ENCODE measurements at places on chromosomes 12 and 14. TPM values are rescaled to one million over a fixed set of nuclear protein-coding genes. Genes with fewer than 3 reads are reported as not detected.

DNA sequence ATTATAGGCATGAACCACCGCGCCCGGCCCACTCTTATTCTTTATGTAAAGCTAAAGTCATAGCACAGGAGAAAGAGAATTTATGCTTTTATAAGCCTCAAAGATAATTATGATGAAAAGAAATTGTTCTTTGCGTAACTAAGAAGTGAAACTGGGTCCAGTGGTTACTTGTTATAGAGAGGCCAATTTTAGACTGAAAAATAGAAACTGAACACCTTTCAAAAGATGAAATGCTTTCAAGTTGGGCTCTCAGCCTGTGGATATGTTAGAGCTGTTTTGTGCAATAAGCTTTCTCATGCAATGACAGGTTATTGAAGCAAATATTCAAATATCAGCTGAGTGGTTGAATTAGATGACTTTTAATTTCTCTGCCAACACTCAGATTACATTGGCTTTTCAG lies 7.9 kb downstream of the TMEM253 start:
- no peak for DNase-seq

GRCh38 chr14:98408024-98408555 lies 863.9 kb downstream of the BCL11B start:
- no peak for DNase-seq

- DNase-seq, result no peak
Measured at GRCh38 chr12:54424224-54424623, 5.2 kb upstream of the ITGA5 start.

- no peak for DNase-seq
Measured at GRCh38 chr14:104274806-104275205, 136.4 kb downstream of the KIF26A start.

DNA sequence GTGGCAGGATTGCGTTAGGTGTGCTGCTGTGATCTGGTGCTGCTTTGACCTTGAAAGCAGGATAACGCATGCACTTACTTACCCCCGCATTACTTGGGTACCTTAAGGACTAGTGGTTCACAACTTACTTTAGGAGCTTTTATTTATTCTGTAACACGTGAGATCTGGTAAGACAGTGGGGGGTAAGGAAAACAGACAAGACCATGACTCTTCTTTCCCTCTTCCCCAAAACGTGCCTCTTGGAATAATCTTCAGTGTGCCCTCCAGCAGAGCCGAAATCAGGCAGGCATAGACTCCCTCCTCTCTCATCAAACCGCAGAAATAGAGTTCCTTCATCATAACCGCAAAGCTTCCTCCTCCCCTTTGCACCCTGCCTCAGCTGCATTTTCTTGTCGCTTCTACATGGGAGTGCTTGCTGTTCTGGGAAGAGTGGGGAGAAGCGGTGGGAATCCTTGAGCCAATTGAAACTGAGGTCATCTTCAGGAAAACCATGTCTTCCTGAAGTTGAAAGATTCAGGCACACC lies 43.4 kb downstream of the RAD52 start:
- no peak for DNase-seq

GRCh38 chr12:130800312-130800711 lies 38.7 kb downstream of the STX2 start:
- no peak for DNase-seq

DNA sequence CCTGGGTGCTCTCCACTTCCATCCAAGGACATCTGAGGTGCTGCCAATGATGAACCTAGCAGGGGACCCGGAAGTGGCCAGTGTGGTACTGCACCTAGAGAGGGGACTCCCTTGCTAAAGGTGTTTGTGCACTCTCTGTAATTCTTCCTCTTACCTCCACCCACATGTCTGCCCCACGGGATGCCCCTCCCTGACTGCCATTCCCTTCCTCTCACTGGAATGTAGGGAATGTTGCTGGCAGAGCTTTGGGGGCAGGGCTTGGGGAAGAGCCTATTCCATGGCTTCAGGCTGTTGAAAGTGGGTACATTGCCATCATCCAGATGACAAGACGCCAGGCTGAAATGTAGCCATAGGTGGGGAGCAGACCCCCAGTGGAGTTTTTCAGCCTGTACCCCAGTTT lies 153.2 kb downstream of the SMOC1 start:
- DNase-seq, result no peak

DNA sequence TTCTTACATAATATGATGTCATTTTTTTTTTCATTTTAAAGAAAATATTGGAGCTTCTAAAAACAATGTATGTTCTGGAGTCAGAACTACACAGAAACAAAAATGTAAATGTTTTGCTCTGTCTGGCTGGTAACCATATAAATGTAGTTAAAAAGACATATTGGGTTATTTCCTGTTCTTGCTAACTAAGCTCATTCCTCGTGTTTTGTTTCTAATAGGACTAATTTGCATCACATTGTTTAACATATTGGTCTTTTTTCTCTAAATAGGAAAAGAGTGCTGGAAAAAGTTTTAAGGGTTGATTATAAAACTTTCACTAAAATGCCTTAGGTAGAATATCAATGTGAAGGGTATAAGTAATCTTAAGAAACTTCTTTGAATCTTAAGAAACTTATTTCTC lies 221.3 kb downstream of the SLC6A15 start:
- DNase-seq, result no peak

DNA sequence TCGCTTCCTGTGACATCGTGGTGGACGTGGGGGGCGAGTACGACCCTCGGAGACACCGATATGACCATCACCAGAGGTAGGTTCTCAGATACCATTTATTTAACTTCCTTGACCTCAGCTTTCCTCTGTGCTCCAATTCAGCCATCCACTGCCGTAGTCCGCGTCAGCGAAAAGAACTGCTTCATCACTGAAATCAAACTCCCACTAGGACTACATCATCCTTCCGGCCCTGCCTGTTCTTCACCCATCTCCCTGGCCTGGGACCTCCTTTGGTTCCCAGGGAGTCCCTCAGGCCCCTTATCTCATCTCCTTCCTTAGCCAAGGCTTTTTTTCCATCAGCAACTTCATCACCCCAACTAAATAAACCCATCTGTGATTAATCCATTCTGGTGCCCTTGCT lies 692 bp downstream of the MYG1 start:
- DNase-seq, result no peak

GRCh38 chr14:87522575-87522974 lies 470.4 kb downstream of the GALC start:
- no peak for DNase-seq

DNA sequence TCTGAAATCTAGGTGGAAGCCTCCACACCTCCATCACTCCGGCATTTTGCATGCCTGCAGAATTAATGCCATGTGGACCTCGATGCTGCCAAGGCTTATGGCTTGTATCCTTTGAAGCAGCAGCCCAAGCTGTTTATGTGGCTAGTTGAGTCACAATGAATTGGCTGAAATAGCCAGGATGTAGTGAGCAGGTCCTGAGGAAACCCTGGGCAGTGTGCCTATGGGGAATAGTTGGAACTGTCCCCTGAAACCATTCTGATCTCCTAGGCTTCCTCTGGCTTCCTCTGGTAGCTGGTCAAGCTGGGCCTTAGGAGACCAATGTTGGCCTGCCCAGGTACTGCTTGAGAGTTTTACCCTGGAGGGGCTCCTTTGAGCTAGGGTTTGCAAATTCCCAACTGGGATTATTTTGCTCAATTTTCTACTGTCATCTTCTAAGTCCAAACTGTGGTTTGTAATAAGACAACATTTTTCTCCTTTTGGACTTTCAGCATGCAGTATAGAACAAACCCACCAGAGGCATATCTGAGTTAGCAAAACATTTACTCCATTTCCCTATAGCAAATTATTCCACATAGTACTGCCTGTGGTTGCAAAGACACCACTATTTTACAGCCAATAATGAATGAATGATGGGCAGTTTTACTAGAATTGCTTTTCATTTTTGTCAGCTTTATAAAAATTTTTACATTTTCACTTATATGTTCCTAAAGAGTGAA lies 85.1 kb upstream of the AMIGO2 start:
- DNase-seq, result no peak

- DNase-seq, result no peak
Measured at GRCh38 chr12:69888901-69889300, 63.9 kb downstream of the MYRFL start.

- peak; percentile 73 for DNase-seq
Measured at GRCh38 chr14:64636208-64636979, 67.8 kb upstream of the PLEKHG3 start.

DNA sequence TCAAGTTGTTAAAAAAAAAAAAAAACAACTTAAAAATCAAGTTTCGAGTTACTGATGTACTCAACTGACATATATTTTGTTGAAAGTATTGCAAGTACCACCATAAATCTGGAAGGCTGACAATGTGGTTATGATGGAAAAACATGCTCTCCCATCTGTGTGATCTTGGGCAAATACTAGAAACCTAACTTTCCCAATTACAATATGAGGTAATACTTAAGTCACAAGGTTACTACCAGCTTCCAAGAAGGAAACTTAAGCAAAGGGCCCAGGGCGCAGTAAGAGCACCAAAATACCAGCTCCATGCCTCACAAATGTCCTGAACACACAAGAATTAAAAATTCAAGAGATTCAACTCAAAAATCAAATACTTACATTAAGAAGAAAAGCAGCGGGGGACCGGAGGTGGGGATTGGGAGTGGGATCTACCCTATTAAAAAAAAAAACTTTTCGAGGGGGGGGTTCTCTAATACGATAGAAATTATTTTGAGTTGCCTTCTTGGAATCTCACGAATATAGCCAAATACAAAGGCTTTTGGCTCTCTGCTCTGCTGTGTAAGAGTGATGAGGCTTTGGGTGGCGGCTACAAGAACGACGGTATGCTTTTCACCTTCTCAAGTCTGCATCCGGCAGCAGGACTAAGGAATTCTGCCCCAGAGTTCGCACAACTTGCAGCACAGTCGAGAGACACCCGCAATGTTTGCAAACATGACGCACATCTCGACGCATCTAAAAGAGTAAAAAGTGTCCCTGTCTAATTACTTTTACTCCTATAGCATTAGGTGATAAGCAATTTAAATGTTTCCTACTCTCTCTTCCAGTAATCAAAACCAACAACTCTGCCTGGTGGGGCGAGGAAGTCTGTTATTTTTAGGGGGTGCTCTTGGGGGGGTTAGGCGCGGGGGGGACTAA lies 1.1 kb downstream of the SAV1 start:
- DNase-seq, result peak; percentile 26

DNA sequence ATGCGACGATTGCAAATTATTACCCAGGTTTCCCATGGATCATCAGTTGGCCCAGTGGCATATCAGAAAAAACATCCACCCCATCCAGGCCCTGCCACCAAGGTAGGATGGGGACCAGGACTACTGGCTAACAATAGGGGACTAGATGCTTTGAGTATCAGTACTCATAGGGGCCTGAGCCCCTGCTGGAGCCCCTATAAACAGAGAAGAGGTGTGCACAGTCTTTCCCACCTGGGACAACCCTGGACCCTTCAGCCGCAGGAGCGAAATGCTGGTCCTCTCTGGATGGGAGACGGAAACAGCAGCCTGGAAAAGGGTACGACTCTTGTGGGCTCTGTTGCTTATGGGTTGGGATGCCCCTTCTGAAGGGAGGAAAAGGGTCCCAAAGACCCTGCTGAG lies 5.7 kb downstream of the DHH start:
- DNase-seq, result no peak

- DNase-seq, result no peak
Measured at GRCh38 chr12:121513464-121514183, 67.2 kb downstream of the KDM2B start.

DNA sequence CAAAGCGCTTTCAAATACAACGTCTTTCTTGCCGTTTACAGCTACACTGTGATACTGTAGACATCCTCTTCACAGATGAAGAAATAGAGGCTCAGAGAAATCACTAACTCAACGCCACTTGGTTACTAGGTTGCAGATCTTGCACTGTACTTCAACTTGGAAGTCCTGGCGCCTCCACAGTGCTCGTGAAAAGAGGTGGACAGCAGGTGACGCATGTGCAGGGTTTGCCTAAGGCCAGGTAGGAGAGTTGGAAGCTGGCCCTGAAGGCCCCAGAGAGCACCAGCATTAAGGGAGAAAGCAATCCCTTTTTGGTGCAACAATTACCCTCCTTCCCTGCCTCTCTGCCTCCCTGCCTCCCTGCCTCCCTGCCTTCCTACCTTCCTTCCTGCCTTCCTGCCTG lies 22.8 kb upstream of the TSPAN9 start:
- no peak for DNase-seq

GRCh38 chr12:101995684-101996083 lies 66.1 kb downstream of the WASHC3 start:
- DNase-seq, result no peak

- no peak for DNase-seq
Measured at GRCh38 chr14:89833120-89833532, 121.4 kb downstream of the EFCAB11 start.

- DNase-seq, result no peak
Measured at GRCh38 chr12:65999564-66000280, 130.8 kb downstream of the LLPH start.

DNA sequence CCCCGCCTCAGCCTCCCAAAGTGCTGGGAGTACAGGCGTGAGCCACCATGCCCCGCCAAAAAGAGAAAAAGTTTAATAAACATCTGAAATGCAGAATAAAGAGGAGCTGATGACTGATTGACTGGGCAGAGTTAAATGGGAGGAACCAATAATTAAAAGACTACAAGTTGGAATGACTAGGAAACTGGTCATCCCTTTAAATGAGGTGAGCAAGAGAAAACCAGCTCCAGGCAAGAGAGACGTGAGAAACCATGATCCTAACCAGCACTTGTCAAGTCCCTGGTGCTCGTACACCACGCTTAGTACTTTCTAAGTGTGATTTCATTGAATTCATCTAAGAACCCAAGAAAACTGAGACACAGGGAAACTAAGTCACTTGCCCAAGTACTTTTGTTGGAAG lies 47.9 kb downstream of the MAP1LC3B2 start:
- DNase-seq, result no peak

DNA sequence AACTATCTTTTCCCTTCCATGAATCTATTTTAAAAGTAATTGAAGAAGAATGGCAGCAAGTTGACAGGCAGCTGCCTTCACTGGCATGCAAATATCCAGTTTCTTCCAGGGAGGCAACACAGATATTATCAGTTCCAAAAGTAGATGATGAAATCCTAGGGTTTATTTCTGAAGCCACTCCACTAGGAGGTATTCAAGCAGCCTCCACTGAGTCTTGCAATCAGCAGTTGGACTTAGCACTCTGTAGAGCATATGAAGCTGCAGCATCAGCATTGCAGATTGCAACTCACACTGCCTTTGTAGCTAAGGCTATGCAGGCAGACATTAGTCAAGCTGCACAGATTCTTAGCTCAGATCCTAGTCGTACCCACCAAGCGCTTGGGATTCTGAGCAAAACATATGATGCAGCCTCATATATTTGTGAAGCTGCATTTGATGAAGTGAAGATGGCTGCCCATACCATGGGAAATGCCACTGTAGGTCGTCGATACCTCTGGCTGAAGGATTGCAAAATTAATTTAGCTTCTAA lies 18.4 kb downstream of the TMPO start:
- DNase-seq, result no peak

DNA sequence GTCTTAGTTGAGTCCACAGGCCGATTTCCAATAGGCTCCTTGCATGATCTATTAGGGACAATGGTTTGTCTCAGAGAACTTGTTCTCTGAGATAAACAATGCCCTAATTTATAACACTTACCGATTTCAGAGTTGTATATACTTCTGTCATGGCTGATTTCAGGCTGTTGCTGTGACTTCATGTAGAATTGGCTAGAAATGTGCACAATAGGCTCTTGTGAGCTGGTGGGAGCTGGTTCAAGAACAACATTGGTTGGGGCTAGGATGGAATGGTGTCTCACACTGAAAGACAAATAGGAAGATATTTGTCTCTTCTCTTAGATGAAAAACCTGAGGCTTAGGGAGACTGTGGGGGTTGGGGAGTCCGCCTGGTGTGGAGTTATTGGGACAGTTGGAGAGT lies 6.7 kb upstream of the KRT86 start:
- DNase-seq, result no peak

The TAS2R8 gene
- total RNA-seq, result not detected

The SLC17A8 gene
- total RNA-seq, result not detected

The COX8C gene
- total RNA-seq, result not detected

The TAS2R13 gene
- 4.8 TPM for total RNA-seq
